ENCODE measurements at places on chromosomes 12 and 14. TPM values are rescaled to one million over a fixed set of nuclear protein-coding genes. Genes with fewer than 3 reads are reported as not detected.

ERBB3 gene
- 0.11 TPM for total RNA-seq

GSG1 gene
- total RNA-seq: 0.12 TPM

LRRK2 gene
- total RNA-seq: 9.6 TPM

FAM186B gene
- total RNA-seq: 0.22 TPM

APOLD1 gene
- total RNA-seq: 13.2 TPM

ACOT6 gene
- total RNA-seq: not detected

SPRYD4 gene
- total RNA-seq: 1.7 TPM
